ENCODE measurements at places on chromosomes 6 and 20.

DNA sequence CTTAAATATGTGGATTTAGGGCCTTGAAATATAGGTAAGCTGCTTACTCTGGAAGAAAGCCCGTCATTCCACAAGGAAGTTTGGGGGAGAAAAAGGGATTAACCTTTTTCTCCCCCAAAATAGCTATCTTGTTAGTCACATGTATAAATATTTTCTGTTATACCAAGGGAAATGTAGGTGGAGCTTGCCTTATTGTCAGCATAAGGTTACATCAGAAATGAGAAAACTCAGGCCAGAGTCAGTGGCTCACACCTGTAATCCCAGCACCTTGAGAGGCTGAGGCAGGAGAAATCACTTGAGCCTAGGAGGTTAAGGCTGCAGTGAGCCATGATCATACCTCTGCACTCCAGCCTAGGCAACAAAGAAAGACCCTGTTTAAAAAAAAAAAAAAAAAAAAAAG, 129.9 kb downstream of the LRFN2 start:
- no peak for DNase-seq

DNA sequence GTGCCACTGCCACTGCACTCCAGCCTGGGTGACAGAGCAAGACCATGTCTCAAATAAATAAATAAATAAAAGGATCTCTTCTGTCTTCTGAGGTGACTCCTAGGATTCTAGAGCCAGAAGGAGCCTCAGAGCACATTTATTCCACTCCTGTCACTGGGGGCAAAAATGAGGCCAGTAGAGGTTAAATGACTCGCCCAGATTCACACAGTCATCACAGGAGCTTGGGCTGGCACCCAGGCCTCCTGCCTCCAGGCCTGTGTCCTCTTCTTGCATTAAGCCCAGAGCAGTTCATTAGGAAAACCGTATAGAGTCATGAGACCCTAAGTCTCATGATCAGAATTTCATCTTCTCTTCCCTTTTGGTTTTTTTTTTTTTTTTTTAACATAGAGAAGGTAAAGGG, 243.3 kb downstream of the NRN1 start:
- DNase-seq, result no peak

- DNase-seq, result no peak
Measured at GRCh38 chr6:63565727-63566596, 6.3 kb upstream of the LOC128125822 start.

GRCh38 chr20:830011-830521, 3.4 kb upstream of the FAM110A start:
- no peak for DNase-seq

DNA sequence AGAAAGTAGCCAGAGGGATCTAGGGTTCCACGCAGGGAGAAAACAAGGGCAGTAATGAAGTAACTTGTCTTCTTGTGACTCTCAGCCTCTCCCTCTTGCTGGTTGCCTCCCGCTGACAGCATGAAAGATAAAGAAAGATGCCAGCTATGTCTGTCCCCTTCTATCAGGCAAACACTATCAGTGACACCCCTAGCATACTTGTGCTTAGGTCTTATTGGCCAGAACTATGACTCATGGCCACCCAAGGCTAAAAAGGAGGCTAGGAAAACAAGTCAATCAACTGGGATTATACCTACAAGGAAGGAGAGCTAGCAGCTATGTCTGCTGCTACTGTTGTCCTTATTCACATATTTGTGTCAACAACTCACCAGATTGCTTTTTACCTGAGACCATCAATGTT, 206.8 kb upstream of the SOX4 start:
- no peak for DNase-seq

All from stimulated activated CD8-positive, alpha-beta memory T cell treated with anti-CD3 and anti-CD28 coated beads, Interleukin-15, amount 100 ng/mL, for 1 hour (primary cell).